ENCODE measurements at places on chromosomes 1 and 21.

- DNase-seq, result peak; percentile 13
Measured at GRCh38 chr1:45012639-45013278, 705 bp downstream of the UROD start.

GRCh38 chr1:244962130-244962529, 97.8 kb upstream of the HNRNPU start:
- no peak for DNase-seq

- DNase-seq, result no peak
Measured at GRCh38 chr1:101314244-101314643, 77.4 kb downstream of the S1PR1 start.

- no peak for DNase-seq
Measured at GRCh38 chr1:61171346-61171745, 89.0 kb downstream of the NFIA start.

GRCh38 chr21:34984356-34985058, 64.6 kb downstream of the RUNX1 start:
- DNase-seq, result no peak

- DNase-seq, result no peak
Measured at GRCh38 chr1:192568063-192568462, 7.5 kb upstream of the RGS1 start.

DNA sequence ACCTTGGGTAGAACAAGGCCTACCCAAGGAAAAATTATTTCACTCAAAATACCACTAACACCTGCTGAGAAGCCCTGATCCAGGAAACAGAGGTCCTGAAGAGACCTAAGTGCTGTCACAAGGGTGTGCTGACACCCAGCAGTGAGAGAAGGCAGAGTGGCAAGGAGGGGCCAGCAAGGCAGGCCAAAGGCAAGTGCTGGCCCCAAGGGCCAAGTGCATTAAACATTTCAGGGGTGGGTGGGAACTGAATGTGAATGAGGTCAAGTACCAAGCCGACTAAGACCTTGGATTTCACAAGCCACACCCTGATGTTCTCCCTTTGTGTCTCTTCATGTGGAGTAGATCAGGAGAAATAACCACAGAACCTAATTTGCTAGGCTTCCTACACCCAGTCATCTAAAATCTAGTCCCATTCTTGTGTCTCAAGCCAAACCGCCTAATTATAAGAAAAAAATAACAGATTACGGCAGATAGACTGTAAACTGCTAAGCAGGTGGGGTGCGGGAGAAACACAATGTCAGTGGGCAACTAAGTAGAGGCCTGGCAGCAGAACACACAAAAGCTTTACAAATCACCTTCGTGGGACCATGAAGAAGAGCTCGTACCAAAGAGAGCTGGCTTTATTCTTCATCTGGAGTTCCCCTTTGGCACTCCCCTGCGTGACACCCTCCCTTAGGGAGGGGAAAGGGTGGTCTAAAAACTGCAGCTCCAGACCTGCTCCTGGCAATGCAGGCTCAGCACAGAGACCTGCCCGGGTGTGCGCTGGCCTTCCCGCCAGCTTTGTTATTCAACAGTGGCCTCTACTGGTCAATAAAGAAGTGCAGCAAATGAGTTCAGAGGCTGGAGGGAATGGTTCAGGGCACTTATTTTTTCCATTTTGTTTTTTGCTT, 8.7 kb downstream of the UBE2G2 start:
- DNase-seq, result no peak

Data from stimulated activated CD8-positive, alpha-beta memory T cell treated with anti-CD3 and anti-CD28 coated beads, Interleukin-4, amount 100 ng/mL, for 24 hours (primary cell).